Femur (tissue), 1 donor: ENCODE measurements at places on chromosomes 7 and 10.

DNA sequence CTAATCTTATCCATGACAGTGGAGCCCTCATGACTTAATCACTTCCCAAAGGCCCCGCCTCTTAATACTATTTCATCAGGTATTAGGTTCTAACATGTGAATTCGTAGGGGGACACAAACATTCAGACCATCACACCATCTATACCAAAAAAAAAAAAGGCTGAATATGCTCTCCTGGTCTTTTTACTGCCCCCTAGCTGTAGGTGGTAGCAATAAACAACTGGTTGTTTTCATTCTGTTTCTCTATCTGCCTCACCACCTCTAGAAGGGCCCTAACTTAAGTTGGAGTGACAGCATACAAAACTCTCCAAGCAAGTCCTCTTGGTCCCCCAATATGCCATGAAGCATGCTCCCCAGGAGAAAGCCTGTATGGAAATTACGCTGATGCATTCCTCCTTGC lies 94.1 kb downstream of the GRM8 start:
- DNase-seq: no peak

- peak; percentile 38 for DNase-seq
Observed at GRCh38 chr10:27223964-27224363, 16.6 kb downstream of the ACBD5 start.

DNA sequence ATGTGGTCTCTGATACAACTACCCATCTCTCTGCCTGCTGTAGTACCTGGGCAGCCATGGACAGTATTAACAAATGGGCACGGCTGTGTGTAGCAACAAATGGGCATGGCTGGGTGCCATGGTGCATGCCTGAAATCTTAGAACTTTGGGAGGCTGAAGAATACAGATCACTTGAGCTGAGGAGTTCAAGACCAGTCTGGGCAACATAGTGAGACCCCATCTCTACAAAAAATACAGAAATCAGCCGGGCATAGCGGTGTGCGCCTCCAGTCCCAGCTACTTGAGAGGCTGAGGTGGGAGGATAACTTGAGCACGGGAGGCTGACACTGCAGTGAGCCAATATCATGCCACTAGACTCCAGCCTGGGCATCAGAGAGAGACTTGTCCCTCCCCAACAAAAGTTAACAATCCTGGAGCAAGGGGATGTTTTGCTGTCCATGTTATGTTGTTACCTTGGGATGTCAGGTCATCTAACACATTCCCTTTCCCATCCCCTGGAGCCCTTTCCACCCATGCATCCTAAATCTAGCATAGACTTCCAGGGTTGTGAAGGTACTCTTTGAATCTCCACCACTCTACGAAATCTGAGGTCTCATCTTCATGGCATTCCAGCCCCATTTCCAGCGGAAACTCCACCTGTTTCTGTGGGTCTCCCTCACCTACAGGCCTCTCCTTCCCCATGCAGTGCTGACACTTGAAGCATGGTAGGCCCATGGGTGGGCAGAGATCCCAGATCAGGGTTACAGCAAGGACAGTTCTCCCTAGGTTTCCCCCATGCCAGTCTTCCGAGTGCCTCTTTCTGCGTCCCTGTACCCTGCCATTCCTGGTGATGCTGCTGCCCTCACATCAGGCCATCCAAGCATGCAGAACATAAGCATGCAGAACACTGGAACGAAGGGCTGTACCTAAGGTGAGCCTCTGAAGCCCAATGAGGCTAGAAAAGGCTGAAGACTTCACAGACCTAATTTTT lies 13.1 kb downstream of the FXYD4 start:
- no peak for DNase-seq

DNA sequence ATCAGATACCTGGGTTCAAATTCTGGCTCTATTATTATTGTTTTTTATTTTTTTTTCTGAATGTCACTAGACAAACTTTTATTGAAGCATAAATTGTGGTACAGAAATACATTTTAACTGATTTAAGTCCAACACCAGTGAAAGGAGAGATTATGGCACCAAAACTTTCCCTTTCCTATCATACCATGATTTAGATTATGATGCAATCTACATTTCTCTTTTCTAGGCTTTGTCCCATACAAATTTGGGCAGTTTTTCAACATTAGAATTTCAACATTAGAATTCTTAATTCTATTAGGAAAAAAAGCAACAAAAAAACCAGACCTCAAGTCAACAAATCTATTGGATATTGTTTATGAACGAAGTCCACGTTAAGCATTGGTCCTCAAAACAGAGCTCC lies 11.0 kb downstream of the AS3MT start:
- DNase-seq: no peak
